ENCODE measurements at places on chromosomes 7 and 10.

GRCh38 chr10:33612551-33612950 is 278.1 kb upstream of the NRP1 start:
- no peak for DNase-seq

GRCh38 chr10:4129866-4130477 is 345.0 kb upstream of the KLF6 start:
- no peak for DNase-seq

DNA sequence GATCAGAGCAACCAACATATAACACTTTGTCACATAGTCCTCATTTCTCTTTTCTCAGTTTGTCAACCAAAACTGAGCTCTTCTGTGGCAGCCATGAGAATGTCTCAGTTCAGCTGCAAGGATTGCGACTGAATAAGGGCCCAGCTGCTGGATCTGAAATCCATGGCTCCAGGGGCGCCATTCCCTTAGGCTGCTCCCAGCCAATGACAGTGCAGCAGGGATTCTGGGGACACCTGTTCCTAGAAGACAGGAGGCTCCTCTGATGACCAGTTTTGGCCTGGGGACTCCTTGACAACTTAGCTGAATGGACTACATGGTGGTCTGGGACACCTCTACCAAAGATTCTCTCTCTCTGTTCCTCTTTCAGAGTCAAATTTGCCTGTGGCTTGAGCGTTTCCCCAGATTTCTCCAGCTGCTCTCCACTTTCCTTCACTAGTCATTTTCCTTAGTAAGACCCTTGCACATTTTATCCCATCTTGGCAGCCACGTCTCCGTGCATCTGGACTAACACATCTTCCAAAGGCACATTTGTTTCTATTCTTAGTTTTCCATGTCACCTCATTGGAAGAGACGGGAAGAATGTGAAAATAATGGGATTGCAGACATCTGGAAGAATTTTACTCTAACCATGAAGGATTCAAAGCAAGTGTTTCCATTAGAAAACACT is 28.1 kb upstream of the KIF5B start:
- DNase-seq, result no peak

DNA sequence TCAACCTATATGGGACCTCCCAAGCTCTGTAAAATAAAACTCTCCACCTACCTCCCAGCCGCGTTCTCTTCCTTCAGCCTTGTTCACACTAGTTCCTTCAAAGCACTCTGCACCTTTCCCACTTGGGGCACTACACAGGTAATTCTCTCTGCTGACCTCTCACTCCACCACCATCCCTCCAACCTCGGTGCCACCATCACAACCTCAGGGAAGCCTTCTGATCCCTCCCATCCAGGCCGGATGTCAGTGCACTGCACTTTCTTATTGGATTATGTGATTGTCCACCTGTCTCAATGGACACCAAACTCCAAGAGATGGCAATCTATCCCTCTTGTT is 7.0 kb downstream of the LARP4B start:
- no peak for DNase-seq

GRCh38 chr7:1460821-1461645 is 1.8 kb upstream of the MICALL2 start:
- DNase-seq, result peak; percentile 48

DNA sequence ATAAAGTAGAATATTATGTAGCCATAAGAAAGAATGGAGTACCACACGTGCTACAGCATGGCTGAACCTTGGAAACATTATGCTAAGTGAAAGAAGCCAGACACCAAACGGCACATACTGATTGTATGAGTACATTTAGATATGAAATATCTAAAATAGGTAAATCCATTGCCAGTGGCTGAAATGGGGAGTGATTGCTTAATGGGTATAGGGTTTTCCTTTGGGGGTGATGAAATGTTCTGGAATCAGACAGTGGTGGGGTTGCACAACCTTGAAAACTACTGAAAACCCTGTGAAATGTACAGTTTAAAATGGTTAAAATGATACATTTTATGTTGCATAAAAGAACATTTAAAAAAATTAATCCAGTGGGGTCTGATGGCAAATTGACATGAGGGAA is 667.9 kb downstream of the AUTS2 start:
- no peak for DNase-seq

- DNase-seq, result peak; percentile 62
Measured at GRCh38 chr7:1729773-1730172, 59.7 kb downstream of the ELFN1 start.

GRCh38 chr10:77537071-77537470 is 100.5 kb downstream of the KCNMA1 start:
- no peak for DNase-seq

- DNase-seq, result no peak
Measured at GRCh38 chr10:115761166-115761565, 511.8 kb downstream of the GFRA1 start.

- no peak for DNase-seq
Measured at GRCh38 chr7:130124711-130125110, 54.4 kb downstream of the KLHDC10 start.

GRCh38 chr10:30997536-30998235 is 34.0 kb downstream of the ZNF438 start:
- DNase-seq, result no peak

- DNase-seq, result peak; percentile 12
Measured at GRCh38 chr10:121830101-121830500, 97.7 kb downstream of the ATE1 start.

GRCh38 chr10:83076443-83076842 is 1062.9 kb upstream of the GHITM start:
- no peak for DNase-seq

DNA sequence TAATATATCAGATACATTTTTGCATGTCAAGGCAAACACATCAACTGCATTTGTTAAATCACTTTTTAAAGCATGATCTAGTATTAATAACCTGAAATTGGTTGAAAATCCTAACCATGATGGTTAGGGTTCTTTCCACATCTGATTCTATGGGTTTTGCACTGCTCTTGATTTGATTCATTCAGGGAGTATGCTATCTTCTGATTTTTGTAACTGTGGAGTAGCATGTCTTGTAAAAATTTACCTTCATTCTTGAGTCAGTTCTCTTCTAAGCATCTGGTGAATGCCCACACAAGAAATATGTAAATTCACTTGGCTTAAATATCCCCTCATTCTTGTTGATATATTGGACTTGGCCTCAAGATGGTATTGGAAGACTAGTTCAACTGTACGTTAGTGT is 178.7 kb downstream of the KLF6 start:
- no peak for DNase-seq

DNA sequence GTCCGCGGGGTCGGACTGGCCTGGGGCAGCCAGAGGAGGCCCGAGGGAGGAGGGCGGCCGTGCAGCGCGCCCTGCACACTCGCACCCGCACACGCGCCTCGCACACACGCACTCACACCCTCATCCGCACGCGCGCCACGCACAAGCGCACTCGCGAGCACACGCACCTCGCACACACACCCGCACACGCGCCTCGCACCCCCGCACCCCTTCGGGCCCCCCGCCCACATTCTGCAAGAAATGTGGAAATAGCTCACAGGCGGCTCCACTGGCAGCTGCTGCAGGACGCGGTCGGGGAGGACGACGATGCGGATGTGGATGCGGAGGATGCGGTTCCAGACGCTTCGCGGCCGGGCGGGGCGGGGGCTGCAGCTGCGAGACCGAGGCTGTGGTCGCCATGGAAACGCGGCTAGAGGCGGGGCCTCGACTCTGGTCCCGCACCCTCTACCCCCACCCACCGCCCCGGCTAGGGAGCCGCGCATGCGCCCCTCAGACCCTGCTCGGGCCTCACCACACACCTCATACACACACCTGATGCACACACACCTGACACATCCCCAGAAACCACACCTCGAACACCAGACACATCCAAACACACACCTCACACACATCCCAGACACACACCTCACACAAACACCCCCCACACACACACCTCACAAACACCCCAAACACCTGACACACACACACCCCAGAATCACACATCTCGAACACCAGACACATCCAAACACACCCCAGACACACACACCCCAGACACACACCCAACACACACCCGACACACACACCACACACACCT is at the start of gene CALY:
Gene CALY (minus strand): TSS at position 320 of the 793 bp plus-strand sequence. CDS start 7,907 bp downstream, outside the sequence.
- peak; percentile 55 for DNase-seq

DNA sequence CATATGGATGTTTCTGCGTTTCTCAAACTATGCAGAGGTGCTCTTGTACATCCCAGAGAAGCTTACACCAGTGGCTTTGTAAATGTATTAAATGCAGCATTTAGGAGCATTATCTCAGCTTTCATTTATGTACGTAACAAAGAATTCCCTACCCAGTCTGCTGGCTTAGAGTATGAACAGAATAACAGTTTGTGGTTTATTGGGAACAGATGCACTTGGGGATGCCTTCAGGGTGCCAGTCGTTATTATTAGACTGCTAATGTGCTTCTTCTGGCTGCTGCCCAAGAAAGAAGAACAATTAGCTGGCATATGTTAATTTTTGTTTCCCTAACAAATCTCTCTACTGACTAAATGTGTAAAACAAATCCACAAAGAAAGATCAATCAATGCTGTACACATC is 241.9 kb downstream of the FOXP2 start:
- peak; percentile 91 for DNase-seq

GRCh38 chr10:111707076-111707475 is 476.5 kb downstream of the GPAM start:
- no peak for DNase-seq

GRCh38 chr10:49189422-49189821 is 1.2 kb upstream of the TMEM273 start:
- DNase-seq, result no peak

- no peak for DNase-seq
Measured at GRCh38 chr10:10368951-10369576, 648.6 kb upstream of the CELF2 start.

- no peak for DNase-seq
Measured at GRCh38 chr10:98264378-98265065, 3.5 kb downstream of the LOXL4 start.

DNA sequence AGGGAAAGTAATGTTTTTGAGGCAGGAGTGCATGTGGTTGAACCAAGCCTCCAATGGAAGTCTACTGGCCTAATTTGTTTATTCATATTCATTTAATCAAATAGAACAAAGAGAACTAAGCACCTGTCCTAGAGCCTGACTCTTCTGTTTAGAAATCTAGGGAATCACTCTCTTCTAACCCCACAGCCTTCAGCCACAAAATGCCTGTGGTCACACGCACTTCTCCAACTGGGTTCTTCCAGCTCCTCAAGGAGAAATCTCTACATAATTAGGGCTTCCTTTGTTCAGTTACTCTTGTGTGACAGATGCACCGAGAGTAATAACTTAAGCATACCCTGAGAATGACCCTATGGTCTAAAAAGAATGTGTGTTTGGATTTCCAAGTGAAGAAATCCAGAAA is 133.7 kb upstream of the NAMPT start:
- no peak for DNase-seq

All from NCI-H69 (cell line).